COR-L47 (cell line): ENCODE measurements at places on chromosomes 1 and 21.

DNA sequence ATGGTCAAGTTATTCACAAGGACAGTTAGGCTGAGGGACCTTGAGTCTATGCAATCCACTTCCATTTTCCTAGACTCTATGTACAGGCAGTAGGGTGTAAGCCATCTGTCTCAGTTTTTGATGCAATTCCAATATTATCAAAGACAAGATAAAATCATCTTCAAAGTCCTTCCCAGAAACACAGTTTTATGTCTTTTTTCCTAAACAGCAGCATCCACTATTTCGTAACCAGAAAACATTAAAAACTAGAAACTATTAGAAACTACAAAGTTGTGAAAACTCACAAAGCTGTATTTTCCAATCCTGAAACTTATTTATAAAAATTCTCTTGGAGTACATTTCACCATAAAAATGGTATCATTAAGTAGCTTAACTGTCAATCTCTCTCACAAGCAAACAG lies 93.8 kb downstream of the EPS15 start:
- no peak for DNase-seq

DNA sequence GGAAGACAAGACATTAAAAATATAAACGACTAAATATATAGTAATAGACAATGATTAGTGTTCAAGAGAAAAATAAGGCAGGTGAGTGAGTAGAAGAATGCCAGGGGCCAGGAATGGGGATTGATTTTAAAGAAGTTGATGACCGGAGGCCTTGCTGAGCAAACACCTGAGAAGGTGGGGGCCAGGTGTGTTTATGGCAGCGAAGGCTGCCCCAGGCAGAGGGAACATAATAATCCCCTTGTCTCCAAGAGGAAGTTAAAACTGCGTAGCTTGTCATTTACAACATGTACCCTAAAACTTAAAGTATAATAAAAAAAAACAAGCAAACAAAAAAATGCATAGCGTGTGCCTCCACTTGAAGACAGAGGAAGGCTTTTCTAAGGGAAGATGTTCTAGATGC lies 220.3 kb downstream of the URB2 start:
- no peak for DNase-seq

DNA sequence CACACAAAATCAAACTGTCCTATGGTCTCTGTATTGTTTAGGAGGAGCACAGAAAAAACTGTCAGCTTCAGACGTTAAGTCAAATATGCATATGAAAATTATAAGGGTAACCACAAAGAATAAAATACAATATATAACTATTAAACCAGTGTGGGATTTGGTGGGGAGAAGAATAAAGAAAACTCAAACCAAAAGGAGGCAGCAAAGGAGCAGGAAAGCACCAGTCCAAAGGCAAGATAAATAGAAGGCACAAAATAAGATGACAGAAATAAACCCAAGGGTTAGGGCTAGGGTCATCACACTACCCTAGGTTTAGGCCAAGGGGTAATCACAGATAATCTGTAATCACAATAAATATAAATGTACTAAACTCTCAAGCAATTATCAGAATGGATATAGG lies 32.8 kb downstream of the DLGAP3 start:
- no peak for DNase-seq

DNA sequence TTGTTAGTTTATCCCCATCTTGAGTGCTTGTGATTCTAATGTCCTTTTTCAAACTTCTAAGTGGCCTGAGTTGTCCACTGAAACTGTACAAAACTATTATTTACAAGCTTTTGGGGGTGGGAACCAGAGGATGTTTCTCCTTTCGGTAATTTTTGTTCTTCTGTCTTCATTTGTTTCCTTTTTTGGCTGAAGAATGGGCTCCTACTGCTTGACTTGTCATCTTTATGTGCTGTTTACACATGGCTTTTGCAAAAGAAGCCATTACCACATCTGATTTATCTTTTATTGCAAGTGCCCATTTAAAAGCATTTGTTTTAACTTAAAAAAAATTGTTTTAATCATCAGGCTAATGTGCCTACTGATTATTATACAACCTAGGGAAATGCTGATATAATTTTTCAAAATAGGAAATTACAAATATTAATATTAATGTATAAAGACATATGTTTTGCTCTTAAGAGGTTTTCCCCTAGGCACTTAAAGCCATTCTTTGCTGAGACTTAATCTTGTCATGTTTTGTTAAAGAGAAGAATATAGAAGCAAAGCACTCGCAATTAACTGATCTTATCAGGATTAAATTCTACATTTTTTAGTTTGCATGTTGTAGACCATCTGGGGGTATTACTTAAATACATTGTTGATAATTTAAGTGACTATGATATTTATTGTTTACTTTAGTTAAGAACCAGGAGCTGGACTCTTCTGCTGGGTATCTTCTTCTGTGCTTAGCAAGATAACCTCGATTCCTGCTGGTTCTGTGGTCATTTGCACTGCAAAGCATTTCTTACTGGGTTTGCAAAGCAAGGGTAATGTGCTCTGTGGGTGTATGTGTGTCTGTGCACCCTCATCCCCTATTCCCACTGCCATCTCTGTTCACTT lies 40.1 kb downstream of the TMEM200B start:
- DNase-seq, result no peak

- DNase-seq, result no peak
These were observed 3.2 kb downstream of the LAD1 start for GRCh38 chr1:201395936-201396335.

DNA sequence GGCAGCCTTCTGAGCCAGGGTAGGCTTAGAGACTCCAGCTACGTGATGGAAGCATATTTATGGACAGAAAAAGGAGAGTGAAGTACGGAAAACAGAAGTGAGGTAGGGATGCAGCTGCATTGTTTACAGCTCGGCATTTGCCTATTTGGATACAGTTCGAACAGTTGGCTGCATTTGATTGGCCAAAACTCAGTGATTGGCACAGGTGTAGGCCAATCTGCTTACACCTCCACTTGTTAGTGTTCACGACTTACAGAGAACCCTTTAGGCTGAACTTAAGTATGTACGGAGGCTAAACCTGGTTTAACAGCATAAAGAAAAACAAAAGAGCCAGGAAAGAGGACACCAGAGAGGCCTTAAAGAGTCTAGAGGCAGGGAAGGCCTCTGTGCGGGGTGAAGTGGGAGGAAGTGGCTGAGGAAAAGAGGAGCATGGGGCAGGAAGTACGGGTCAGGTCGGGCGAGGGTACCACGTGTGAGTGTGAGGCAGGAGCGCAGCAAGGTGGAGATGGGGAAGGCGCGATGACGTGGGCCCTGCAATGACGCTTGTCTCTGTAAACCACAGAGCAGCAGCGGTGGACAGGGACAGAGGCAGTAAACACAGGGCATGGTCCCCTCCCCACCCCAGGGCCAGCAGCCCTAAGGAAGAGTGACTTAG lies 32.0 kb downstream of the RSPH1 start:
- DNase-seq, result no peak

DNA sequence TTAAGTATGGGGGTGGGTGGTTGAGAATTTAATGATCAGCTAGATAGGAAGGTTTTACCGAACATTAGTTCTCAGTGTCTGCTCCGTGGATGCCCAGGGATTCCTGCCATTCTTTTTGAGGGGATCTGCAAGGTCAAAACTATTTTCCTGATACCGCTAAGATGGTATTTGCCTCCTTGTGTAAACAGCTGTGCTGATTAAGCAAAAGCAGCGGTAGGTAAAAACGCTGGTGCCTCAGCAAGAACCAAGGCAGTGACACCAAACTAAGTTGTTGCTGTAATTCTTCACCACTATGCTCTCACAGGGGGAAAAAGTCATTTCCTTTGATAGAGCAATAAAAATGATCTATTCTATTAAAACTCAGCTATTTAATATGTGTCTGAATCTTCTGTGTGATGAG lies 229.0 kb downstream of the FMN2 start:
- DNase-seq, result no peak
